SW 1271 (cell line): ENCODE measurements at places on chromosomes 1 and 21.

- no peak for DNase-seq
Measured at GRCh38 chr1:60133848-60134247, 60.3 kb upstream of the C1orf87 start.

DNA sequence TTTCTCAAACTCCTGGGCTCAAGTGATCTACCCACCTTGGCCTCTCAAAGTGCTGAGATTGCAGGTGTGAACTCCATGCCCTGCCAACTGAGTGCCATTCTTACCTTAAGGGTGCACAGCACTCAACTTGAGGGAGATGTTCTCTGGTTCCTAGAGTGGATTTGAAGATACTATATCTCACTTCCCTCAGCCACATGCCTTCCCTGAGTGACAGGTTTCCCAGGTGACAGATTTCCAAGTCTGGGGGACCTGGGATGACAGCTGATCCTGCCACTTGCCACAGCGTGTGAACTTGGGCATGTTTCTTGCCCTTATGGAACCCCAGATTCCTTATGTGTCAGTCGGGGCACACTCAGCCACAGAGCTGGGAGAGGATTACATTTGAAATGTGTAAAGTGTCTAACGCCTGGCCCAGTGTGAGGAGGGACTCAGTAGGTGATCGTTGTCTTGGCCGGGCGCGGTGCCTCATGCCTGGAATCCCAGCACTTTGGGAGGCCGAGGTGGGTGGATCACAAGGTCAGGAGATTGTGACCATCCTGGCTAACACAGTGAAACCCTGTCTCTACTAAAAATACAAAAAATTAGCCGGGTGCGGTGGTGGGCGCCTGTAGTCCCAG is 29.6 kb upstream of the BTG2 start:
- no peak for DNase-seq

- no peak for DNase-seq
Measured at GRCh38 chr1:193013005-193013404, 46.2 kb downstream of the UCHL5 start.

DNA sequence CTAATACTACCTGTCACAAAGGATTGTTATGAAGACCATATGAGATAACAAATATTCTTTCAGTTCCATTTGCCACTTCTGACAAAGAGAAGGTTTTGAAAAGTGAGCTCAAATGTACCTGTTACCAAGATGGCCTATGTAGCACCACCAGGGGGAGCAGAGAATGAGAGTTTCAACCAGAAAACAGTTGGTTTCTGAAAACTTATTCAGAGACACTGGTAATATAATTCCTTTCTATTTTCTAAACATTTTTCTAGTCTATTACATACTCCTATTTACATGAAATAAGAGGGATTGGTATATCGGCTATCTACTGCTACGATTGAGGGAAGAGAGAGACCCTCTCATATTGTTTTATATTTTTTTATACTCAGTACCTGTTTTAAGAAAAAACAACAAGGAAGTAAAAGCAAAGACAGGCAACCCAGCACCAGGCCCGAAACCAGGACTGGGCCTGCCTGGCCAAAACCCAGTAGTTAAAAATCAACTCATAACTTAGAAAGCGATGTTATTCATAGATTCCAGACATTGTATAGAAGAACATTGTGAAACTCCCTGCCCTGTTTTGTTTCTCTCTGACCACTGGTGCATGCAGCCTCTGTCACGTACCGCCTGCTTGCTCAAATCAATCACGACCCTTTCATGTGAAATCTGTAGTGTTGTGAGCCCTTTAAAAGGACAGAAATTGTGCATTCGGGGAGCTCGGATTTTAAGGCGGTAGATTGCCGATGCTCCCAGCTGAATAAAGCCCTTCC is 48.3 kb downstream of the IL23R start:
- no peak for DNase-seq

- no peak for DNase-seq
Measured at GRCh38 chr1:10639775-10640578, 156.5 kb downstream of the CASZ1 start.

DNA sequence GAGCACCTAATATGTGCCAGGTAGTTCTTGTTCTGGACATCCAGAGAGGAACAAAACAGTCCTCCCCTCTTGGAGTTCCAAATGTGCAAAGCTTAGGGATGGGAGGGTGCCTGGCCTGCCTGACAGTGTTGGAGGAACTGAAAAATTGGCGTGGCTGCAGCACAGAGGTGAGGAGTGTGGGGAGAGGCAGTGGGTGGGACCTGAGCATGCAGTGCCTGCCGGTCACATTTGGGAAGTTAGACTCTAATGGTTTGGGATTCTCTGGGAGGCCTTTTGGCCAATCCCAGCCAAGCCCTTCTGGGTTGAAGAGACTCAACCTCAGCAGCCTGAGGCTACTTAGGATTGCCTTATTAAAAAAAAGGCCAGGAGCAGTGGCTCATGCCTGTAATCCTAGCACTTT is 2.3 kb upstream of the TCEA3 start:
- DNase-seq = no peak
